ENCODE measurements at places on chromosomes 2 and 18.

DNA sequence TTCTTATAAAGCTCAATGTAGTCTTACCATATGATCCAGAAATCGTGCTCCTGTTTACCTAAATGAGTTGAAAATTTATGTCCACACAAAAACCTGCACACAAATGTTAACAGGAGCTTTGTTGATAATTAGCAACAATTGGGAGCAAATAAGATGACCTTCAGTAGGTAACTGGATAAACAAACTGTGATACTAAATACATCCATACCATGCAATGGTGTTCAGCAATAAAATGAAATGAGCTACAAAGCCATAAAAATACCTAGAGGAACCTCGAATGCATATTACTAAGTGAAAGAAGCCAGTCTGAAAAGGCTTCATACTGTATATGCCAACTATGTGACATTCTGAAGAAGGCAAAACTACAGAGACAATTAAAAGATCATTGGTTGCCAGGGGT lies 185.6 kb upstream of the HNRNPA3 start:
- no peak for DNase-seq

- no peak for DNase-seq
Measured at GRCh38 chr18:76580288-76580962, 85.4 kb upstream of the ZNF516 start.

DNA sequence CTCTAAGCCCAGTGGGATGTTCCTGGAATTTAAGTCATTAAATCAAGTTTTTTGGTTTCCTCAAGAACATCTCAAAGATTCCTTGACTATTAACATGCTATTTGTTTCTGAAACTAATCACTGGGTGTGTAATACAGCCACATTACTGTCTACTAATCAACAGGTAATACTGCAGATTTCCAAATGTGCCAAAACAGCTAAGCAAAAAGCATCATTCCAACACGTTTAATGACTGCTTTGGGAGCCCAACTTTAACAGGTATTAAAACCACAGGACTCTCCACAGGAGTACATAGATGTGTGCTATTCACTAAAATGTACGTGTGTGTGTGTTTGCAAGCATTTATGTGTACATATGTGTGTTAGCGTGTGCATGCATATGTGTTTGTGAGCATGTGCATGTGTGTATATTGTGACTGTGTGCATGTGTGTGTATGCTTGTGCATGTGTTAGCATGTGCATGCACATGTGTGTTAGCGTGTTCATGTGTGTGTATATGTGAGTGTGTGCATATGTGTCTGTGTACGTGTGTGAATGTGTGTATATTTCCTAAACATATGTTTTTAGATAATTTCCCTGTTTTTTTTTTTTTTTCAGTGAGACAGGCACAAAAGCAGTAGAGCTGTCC lies 80.7 kb downstream of the BCL11A start:
- DNase-seq: no peak

DNA sequence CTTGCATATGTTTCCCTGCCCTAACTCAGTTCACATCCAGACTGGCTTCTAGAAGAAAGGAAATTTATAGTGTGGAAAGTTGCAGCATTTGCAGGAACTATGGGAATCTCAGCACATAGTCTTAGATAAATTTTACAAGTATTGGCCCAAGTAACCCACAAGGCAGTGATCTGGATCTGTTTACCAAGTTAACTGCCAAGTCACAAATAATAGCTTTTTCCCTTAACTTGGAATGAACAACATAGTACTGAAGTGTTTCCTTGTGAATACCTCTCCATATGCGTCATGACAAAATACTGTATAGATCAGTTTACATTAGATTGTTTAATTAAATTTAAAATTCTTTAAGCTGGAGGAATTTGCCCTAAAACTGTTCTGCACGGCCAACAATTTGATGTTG lies 255.8 kb upstream of the EPAS1 start:
- DNase-seq: no peak

GRCh38 chr2:205357732-205358131 lies 324.6 kb upstream of the NRP2 start:
- DNase-seq: no peak

DNA sequence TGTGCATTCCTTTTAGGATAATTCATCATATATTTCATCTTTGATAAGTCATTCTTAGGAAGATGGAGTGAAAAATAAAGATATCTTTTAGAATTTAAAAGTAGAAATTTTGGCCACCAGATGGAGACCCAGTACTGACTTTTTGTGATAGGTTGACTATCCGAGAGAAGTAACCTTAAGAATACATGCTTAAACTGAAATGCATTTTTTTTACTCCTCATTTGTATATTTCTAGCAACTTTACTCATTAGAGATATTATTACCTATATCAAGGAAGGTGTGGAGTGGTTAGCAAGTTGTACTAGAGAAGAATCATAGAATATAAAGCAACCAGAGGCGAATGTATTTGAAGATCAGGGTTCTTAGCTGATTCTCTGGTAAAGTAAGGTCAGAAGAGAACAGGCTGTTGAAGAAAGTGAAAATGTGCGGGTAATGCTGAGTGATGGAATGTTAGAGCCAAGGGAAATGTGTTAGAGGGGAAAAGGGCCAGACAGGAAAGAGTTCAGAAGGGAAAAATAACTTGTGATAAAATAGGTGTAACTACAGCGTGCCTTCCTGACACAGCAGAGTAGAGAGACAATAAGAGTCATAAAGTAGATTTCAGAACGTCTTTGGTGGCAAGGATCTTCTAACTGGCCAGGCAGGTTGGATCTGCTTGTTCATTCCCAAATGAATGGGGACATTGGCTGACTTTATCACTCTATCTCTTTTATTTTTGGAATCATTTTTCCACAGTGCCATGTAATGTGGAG lies 52.3 kb downstream of the TDRD15 start:
- no peak for DNase-seq

- no peak for DNase-seq
Measured at GRCh38 chr2:156356014-156356754, 23.7 kb upstream of the NR4A2 start.

DNA sequence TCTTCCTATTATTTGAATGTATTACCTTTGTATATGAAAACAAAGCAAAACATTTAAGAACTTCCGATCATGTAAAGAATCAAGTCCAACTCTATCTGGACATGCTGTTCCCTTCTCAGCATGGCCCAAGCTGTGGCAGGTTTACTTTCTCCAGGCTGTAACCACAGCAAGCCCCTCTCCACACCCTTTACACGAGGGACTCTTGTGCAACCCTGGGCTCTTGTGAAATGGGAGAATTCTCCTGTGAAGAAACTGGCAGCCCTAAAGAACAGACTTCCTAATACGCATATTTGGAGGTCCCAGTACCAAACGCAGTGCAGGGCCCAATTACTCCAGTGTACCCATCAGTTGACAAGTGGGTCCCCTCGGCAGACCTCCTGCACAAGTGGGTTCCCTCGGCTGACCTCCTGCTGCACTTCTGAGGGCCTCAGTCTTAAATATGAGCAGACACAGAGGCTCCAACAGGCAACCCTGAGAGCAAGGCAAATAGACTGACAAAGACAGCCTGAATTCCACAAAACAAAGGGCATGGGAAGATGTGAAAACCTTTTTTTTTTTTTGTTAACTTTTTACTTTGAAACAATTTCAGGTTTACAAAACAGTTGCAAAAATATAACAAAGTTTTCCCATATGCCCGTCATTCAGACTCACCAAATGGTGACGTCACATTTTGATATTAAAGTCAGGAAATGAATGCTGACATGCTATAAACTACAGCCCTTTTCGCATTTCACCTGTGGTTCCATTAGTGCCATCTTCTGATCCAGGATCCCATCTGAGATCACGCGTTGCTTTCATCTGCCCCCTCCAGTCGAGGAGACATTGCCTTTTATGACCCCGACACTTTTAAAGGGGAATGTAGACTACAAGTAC lies 78.2 kb downstream of the FBXO15 start:
- DNase-seq: no peak

DNA sequence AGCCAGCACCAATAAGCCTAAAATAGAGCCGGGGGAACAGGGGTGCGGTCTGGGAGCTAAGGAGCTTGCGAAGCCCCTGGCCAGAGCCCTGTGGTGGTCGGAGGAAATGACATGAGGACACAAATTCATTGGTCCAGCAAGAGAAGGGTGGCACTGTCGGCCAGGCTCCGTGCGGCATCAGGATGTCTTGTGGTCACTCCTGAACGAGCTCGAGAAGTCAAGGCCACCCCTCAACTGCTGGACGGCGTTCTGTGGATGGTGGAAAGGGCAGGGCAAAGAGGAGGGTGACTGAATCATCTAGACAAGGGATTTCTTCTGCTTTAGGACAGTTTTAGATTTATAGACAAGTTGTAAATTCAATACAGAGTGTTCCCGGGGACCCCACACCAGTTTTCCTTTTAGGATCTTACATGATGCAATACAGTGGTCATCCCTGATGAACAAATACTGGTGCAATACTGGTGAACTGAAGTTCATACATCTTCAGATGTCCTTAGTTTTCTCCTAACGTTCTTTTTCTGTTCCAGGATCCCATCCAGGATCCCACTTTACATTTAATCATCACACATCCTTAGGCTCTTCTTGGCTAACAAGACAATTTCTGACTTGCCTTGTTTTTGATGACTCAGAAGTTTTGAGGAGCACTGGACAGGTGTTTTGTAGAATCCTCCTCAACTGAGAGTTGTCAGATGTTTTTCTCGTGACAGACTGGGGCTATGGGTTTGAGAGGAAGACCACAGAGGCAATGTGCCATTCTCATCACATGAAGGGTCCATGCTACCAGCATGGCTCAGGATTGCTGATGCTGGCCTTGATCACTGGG lies 13.2 kb downstream of the EDAR start:
- DNase-seq: no peak

GRCh38 chr18:21439431-21439846 lies 161.1 kb downstream of the ESCO1 start:
- no peak for DNase-seq

- DNase-seq: peak; percentile 99
Measured at GRCh38 chr2:44168681-44169154, at the start of gene PPM1B. PPM1B (plus strand) TSS chr2:44168875; CDS start chr2:44201200, 32,325 bp downstream.

DNA sequence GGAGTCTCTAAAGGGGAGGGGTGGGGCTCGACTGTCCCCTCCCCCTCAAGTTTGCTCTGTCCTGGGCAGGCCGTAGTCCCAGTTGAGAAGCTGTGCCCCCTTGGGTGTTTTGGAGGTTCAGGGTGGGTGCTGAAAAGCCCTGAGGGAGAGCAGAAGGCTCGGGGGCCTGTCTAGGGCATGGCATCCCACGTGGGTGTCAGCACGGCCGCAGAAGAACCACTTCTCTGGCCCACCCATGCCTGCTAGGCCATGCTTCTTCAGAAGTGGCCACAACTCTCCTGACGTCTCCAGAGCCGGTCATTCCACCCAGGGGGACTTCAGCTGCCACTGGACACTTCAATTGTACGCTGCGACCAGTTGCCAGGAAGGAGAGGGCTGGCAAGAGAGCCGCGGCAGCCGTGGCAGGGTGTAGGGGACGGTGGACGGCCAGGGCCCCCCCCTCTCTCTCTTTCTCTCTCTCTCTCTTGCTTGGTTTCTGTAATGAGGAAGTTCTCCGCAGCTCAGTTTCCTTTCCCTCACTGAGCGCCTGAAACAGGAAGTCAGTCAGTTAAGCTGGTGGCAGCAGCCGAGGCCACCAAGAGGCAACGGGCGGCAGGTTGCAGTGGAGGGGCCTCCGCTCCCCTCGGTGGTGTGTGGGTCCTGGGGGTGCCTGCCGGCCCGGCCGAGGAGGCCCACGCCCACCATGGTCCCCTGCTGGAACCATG lies at the start of gene INPP5D:
Gene INPP5D (plus strand): TSS at position 546 of the 704 bp plus-strand sequence. CDS start 137 bp downstream, at position 683.
- peak; percentile 68 for DNase-seq

DNA sequence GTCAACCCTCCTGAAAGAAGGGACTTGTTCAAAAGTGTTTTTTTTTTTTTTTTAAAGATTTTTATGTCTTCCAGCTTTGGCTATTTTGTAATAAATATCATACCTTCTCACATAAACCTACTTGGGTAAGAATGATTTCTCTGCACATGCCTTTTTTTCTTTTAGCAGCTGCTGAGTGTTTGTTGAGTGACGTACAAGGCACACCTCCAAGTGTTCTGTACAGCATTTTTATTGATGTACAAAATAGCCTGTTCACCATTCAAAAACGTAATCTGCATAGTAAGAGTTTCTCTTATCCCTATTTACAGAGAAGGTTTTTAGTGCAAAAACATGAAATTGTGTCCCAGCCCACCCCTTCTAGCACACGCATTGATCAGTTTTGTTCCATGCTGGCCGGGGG lies 77.6 kb downstream of the MEP1B start:
- no peak for DNase-seq

DNA sequence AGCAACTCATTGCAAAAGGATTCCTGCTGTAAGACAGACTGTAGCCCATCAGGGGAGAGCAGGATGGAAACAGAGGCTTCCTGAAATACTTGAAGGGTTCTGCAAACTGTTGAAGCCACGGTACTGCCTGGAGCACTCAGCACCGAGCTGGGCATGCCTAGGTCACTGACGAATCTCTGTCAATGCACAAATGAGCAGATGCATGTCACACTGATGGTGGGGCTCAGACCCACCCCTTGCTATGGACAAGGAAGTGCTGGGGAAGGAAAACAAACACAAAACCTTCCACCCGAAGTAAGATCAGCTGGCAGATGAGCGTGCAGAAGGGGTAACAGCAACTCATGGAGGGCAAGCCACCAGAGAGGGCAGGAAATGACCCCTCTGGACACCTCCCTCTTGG lies 136.7 kb downstream of the BCL2 start:
- DNase-seq: no peak

DNA sequence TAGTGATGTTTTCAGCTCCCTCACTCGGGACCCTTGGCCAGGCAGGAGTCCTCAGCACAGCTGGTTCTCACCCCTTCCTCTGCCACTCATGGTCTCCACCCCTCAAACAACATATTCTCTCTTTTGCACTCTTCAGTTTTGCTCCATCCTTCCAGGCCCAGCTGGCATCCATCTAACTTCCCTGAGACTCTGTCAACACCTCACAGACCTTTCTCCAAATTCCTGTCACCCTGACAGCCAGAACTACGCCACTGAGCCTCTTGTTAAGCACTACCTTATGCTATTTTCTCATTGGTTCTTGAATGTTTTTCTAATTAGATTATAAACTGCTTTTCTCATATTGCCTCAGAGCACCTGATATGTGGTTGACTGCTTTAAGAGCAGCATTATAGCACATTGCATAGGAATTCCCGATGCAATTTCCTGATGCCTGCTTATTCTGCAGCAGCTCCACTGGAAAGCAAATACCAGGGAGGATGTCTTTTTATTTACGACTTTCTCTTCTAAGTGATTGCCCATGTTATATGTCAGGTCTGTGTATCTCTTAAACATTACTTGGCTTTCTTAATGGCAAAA lies 12.4 kb upstream of the INO80C start:
- no peak for DNase-seq

DNA sequence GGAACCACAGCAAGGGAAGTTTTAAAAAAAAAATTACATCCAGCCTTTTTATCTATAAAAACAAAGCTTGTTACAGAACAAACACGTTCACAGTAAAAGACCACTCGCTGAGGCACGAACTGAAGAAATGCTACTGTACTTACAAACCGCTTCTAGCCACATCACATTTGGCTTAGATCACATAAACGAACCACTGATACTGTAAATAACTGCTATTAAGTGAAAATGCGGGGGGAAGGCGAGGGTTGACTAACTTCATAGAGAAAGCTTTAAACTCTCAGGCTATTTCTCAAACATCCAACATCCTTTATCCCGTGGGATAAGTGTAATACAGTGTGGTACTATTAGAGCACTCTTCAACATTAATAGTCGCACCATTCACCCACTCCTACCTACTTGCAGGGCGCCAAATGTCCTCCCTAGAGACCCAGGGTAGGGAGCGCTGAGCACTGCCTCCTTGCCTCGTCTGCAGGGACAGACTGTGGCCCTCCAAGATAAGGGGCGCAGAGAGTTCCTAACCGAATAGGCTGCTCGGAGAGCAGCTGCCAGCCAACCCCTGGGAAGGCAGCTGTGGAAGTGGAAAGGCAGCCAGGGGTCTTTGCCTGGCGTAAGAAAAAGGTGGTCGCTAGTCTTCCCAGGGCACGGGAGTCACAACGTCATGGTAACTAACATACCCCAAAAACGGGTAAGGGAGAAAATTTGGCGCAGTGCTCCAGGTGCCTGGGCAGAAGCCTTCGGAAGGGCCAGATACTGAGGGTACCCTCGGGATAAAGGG lies 854 bp downstream of the GPR155 start:
- no peak for DNase-seq

Measured in chondrocyte (in vitro differentiated cells).